ENCODE measurements at places on chromosomes 11 and 22. TPM values are rescaled to one million over a fixed set of nuclear protein-coding genes. Genes with fewer than 3 reads are reported as not detected.

DNA sequence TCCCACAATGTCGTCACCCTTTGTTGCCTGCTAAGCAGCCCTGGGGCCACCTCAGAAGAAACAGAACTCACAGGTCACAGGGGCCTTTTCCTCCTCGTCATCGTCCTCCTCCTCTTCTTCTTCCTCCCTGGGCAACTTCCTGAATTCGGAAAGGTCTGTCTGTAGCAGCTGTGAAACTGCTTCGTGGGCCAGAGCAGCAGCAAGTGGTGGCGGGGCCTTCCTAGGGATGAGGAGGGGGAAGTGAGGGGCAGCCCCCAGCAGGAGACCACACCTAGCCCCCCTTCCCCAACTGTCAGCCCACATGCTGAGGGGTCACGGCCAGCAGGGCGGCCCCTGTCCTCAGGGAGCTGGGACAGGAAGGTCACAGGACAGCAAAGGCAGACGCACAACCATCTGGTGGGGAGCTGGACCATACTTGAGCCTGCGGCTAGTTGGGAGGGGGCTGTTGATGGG, 13.2 kb downstream of the PPM1F start:
- no peaks in the 10 kb centered on the region for H3K27me3 ChIP-seq
- no peak overlapping the region for H3K4me3 ChIP-seq
- no peak for DNase-seq

DNA sequence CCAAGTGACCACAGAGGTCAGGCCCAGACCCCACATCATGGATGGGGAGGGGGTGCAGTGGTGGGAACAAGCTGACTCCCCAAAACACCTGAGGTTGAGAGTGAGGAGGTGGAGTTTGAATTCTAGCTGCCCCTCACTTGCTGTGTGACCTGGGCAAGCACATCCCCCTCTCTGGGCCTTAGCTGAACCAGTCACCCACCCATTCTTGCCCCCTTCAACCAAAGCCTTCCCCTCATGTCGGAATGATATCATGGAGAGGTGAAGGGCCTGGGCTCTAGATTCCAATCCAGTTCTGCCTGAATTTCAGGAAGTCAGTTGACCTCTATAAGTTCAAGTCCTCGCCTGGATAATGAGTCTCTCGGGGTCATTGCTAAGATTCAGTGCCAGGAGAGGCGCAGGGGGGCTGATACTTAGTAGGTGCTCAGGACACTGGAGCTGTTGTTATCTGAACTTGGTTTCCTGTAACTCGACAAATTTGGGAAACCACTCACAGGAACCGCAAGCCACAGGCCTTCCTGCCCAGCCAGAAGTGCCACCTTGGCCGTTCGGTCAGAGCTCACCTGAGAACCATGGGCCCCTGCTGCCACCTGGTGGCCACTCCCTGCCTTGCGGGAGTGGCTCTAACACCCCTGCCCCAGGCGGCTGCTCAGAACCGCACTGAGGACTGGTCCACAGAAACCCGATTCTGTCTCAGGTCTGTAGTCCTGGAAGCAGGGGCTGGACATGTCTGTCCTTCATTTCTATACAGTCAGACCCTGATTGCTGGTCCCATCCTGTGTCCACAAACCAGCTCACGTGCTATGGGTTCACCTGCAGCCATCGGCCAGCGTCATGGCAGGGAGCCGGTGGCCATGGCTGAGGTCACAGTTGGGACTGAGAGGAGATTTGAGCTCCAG, 6.9 kb downstream of the CDC42EP1 start:
- peak; percentile 48 for DNase-seq
- no peak overlapping the region for H3K4me3 ChIP-seq
- no peaks in the 10 kb centered on the region for H3K27me3 ChIP-seq
- H3K36me3 ChIP-seq = peaks cover 15% of the 10 kb centered on the region
- H3K27ac ChIP-seq = peak overlapping the region; percentile 17
- peaks cover 75% of the 10 kb centered on the region for H3K4me1 ChIP-seq

GRCh38 chr11:27934830-27935145, 173.2 kb downstream of the KIF18A start:
- peak; percentile 98 for DNase-seq
- H3K27me3 ChIP-seq = no peaks in the 10 kb centered on the region
- peaks cover 18% of the 10 kb centered on the region for H3K4me1 ChIP-seq
- no peaks in the 10 kb centered on the region for H3K36me3 ChIP-seq

OR52A1 gene
- not detected for total RNA-seq

- peak; percentile 93 for DNase-seq
- H3K4me3 ChIP-seq = no peak overlapping the region
- peaks cover 33% of the 10 kb centered on the region for H3K4me1 ChIP-seq
- no peaks in the 10 kb centered on the region for H3K36me3 ChIP-seq
- no peaks in the 10 kb centered on the region for H3K27me3 ChIP-seq
Measured at GRCh38 chr11:76620489-76620888, 50.1 kb downstream of the LRRC32 start.

PDE3B gene
- 2.9 TPM for total RNA-seq

GGTLC3 gene
- not detected for total RNA-seq

FAT3 gene
- total RNA-seq = 41.0 TPM

MMP13 gene
- 3.9 TPM for total RNA-seq

- no peak overlapping the region for H3K27ac ChIP-seq
- no peaks in the 10 kb centered on the region for H3K27me3 ChIP-seq
- H3K4me1 ChIP-seq = peaks cover 8% of the 10 kb centered on the region
- no peak overlapping the region for H3K4me3 ChIP-seq
- DNase-seq = no peak
Measured at GRCh38 chr11:112303616-112304015, 43.0 kb upstream of the PLET1 start.

SLC29A2 gene
- total RNA-seq = 6.6 TPM

DNA sequence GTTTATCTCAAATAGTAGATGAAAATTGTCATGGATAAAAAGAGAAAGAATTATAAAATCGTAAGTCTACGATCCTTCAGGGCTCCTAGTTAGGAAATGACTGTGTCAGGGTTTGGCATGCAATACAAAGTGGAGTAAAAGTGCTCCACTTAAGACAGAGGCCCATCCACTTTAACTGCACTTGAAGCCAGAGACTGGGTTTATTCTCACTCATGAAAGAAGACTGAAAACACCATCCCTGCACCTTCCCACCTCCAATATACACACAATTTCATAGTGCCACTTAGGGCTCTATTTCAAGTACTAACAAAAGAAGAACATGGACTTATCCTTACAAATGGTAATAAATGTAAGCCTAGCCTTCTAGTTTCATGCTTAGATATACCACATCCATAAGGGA, 70.7 kb downstream of the ANO5 start:
- DNase-seq = no peak
- no peak overlapping the region for H3K27ac ChIP-seq
- H3K4me3 ChIP-seq = no peak overlapping the region
- H3K4me1 ChIP-seq = no peaks in the 10 kb centered on the region

GRCh38 chr22:28002181-28002700, 83.2 kb upstream of the PITPNB start:
- no peak overlapping the region for H3K27ac ChIP-seq
- H3K4me3 ChIP-seq = no peak overlapping the region
- no peak for DNase-seq
- no peaks in the 10 kb centered on the region for H3K27me3 ChIP-seq
- no peaks in the 10 kb centered on the region for H3K36me3 ChIP-seq

DNA sequence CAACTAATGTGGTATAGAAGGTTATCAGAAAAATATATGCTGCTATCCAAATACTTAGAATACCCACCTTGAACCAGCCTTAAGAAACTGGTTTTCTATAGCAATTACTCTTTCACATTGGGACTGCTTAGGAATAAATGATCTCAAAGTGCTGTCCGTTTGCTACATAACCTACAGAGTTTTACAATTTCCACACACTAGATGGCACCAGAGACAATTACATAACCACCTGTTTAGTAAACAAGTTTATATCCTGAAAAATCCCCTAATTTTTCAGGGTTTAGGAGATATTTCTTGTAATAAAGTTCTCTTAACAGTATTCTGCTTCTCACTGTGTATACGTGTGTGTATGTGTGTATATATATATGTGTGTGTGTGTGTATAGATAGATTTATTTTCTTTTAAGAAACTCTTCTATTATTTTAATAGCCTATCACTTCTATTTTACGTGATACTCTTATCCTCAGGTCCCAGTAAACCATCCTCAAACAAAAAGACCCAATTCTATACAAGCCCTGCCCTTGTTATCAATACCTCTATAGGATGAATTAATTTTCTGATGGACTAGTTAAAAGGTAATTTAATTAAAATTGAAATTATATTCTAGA, 6.7 kb upstream of the OR5I1 start:
- H3K4me3 ChIP-seq = no peak overlapping the region
- no peaks in the 10 kb centered on the region for H3K27me3 ChIP-seq
- no peak for DNase-seq
- no peaks in the 10 kb centered on the region for H3K4me1 ChIP-seq
- no peaks in the 10 kb centered on the region for H3K36me3 ChIP-seq

GLB1L2 gene
- total RNA-seq = 3.0 TPM

DNA sequence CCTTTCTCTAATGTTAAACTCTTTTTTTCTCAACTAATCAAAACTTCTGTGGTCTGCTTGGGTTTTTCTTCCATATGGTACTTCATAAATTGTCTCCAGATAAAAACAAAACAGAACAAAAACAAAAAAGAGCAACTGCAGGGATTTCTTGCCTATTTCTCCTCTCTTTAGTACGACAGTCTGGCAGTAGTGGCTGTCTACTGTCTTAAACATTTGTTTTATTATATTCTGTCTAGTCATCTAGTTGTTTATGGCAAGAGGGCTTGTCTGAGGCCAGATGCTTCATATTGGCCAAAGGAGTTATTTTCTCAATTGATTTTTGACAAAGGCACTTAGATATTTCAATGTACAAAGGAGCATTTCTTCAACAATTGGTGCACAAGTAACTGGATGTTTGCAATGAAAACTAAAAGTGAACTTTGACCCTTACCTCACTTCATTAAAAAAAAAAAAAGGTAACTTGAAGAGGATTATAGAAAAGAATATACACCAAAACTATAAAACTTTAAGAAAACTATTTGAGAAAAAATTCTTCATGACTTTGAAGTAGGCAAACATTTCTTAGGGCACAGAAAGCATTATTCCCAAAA, 404.2 kb downstream of the LUZP2 start:
- no peaks in the 10 kb centered on the region for H3K27me3 ChIP-seq
- no peak overlapping the region for H3K4me3 ChIP-seq
- no peak for DNase-seq
- H3K27ac ChIP-seq = no peak overlapping the region

GRCh38 chr22:41237707-41238569, 2.8 kb downstream of the CHADL start:
- H3K4me1 ChIP-seq = peaks cover 3% of the 10 kb centered on the region
- H3K27ac ChIP-seq = no peak overlapping the region
- no peaks in the 10 kb centered on the region for H3K36me3 ChIP-seq
- no peak for DNase-seq
- no peaks in the 10 kb centered on the region for H3K27me3 ChIP-seq
- H3K4me3 ChIP-seq = peak overlapping the region; percentile 49

EPS8L2 gene
- 129 TPM for total RNA-seq

All from astrocyte (in vitro differentiated cells and primary cell).